ENCODE measurements at places on chromosomes 5 and 9.

DNA sequence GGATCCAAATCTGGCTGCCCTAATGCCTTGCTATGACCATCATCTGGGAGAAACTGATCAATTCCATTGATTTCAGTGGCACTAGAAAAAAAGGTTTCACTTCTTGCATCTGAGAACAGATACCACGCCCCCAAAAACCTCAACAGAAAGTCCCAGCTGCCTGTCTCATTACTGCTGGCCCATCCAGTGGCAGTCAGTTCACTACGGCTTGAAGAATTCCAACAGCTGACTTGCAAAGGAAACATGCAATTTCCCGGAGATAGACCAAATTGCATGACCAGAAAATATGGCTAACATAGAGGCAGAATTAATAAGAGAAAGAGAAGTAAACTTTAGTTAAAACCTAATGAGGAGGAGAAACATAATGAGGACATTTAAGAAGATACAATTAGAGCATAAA lies 48.6 kb downstream of the UGCG start:
- DNase-seq: no peak

DNA sequence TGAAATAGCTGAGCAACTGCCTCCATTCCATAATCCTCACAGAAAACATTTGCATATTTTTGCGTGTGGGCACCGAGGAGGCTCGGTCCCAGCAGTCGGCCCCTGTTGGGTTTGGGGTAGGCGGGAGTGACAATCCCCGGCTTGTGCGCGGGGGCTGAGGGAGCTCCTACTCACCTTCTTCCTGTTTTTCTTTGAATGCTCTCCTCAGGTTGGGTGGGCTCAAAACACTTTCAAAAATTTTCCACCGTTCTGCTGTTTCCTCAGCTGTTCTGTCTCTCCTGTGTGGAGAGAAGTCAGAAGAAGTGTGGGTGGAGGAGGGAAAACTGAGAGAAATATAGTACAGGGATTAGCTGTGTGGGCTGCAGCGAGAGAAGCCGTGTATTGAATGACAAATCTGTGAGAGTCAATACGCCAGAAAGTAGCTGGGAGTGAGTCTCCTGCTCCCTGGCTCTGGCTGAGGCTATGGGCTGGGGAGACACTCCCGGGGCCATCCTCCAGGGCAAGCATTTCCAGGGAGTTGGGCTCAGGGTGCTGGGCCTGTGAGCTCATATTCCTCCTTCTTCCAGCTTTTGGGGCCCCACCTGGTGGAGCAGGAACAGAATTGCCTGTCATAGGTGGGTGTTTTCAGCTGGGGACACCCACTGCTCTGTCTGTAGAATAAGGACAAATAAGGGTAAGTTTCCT lies 84.7 kb downstream of the CMYA5 start:
- DNase-seq: no peak

- DNase-seq: no peak
Observed at GRCh38 chr9:72997387-72997995, 44.6 kb upstream of the ALDH1A1 start.

DNA sequence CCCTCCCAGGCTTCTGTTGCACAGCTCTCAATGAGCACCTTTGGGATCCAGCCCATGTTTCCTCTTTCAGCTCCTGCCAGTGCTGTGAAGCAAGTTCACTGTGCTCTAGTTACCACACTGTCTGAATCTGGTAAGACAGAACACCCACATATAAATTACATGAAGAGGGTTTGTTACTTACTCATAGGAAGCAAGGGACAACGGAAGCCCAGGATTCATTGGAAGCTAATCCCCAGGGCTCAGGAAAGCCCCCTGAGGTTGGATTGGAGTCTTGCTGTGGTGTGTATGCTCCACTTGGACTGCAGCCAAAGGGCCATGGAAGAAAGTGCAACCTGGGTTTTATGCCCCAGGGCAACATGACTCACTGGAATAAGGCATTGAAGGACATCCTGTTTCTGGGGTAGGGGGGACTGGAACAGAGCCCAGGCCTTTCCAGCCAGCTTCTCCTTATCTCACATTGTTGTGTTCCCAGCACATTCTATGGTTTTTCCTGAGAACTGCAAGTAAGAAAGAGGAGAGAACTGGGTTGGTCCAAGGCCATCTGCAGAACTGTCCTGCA lies 15.6 kb upstream of the CLK4 start:
- no peak for DNase-seq

- no peak for DNase-seq
Observed at GRCh38 chr5:96175090-96175489, 213.4 kb upstream of the ELL2 start.

DNA sequence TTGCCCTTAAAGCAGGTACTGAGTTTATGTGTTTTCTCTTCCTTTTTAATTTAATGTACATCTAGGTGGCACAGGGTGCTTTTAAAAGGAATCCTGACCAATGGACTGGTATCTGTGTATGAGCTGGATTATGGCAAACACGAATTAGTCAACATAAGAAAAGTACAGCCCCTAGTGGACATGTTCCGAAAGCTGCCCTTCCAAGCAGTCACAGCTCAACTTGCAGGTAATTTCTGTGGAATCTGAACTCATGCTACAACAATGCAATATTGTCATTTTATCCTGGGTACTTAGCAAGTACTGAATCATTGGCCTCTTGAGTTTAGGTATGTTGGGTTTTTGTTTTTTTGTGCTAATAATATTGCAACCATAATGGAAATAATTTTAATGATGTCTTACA lies 14.4 kb upstream of the TMOD1 start:
- DNase-seq: no peak

GRCh38 chr9:135190789-135191577 lies 103.5 kb downstream of the OLFM1 start:
- DNase-seq: no peak

- no peak for DNase-seq
Observed at GRCh38 chr5:155082401-155082800, 68.8 kb downstream of the KIF4B start.

DNA sequence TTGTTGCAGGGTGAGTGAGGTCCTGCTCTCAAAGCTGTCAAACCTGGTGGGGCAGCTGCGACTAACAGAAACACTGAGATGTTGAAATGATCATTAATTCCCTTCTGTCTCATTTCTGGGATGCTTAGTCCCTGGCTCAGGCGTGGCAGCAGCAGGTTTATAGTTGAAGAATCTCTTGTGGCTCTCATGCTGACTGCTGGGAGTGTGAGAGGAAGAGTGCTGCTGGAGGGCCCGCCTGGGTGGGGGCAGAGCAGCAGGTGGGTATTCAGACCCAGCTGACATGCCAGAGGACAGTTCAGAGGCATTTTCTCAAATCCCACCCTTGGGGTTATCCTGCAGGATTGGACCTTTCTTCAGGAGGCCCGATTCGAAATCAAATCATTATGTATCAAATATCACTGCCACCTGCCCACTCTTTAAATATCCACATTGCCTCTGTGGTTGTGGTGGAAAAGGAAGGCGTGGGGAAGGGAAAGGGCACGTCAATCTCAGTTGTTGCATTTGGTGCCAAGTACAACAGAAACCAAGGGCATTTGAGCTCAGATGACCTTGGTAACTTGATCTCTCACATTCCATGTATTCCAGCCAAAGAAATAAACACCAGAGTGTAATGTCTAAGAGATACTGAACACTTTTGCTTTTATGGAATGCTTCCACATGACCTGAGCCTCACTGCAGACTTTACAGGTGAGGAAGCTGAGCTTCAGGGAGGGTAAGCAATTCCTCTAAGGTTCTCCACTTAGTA lies 224.3 kb downstream of the AOPEP start:
- no peak for DNase-seq

GRCh38 chr5:154172785-154173184 lies 17.7 kb upstream of the GALNT10 start:
- no peak for DNase-seq

DNA sequence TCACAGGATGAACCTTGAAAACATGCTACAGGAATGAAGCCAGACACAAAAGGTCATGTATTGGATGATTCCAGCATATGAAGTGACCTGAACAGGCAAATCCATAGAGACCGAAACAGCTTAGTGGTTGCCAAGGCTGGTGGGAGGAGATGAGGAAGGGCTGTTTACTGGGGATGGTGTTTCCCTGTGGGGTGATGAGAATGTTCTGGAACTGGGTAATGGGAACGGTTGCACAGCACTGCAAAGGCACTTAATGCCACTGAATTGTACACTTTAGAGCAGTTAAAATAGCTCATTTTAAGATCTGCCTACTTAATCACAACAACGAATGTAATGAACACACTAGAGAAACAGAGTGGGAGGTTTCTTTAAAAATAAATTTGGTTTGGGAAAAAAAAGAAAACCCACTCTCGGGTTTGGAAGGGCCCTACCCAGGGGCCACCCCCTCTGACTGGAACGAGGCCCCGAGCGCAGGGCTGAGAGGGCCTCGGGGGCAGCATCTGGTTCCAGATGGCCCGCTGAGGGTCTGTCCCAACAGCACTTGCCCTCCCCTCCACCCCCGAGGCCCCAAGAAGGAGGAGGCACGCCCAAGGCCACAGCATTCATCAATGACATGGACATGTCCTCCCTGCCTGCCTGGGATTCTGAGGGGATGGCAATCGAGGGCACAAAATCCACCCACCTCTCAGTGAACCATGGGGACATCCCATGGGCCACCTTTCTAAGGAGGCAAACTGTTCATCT lies 31.7 kb downstream of the SARDH start:
- no peak for DNase-seq

GRCh38 chr5:59587489-59588337 lies 305.8 kb downstream of the PDE4D start:
- no peak for DNase-seq

DNA sequence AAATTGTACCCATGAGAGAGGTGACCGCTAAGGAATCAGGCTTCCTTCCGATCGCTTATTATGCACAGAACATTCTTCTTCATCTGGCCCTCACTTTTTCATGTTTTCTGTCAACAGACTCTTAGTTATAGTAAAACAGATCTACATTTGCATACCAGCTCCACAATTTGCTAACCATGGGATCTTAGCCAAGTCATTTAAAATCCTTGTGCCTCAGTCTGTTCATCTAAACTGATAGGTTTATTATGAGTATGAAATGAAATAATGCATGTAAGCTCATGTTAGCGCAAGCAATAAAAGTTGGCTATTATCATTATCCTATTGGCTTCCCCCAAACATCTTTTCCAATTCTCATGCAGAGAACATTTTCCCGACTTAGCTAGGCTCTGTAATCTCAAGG lies 42.3 kb downstream of the FGF1 start:
- no peak for DNase-seq

DNA sequence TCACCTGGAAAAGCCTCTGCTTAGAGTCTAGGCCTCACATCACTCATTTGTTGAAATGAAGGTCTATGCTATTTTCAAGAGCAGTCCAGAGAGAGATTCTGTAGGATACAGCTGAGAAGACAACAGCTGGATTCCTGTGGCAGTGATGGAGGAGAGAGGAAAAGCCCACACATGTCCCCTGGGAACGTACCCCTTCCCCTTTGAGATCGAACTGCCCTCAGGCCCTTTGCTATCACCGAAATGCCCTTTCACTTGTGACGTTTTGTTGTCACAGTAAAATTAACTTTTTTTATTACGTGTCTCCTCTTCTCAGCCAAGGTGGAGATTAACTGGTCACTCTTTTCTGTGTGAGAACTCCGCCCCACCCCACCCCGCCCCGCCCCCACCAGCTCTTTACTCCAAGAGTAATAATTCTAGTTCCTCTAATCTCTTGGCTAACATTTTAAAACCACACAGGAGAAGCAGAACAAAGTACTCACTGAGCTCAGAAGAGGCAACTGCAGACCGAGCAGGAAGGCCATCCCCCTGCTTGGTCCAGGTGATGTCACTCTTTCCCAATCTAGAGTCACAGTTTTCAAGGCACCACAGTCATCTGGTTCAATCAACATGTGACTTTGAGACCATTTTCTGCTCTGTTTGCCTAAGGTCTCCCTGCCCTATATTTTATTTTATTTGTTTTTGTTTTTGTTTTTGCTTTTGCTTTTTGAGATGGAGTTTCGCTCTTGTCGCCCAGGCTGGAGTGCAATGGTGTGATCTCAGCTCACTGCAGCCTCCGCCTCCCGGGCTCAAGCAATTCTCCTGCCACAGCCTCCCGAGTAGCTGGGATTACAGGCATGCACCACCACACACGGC lies 105.6 kb downstream of the SUSD1 start:
- no peak for DNase-seq

DNA sequence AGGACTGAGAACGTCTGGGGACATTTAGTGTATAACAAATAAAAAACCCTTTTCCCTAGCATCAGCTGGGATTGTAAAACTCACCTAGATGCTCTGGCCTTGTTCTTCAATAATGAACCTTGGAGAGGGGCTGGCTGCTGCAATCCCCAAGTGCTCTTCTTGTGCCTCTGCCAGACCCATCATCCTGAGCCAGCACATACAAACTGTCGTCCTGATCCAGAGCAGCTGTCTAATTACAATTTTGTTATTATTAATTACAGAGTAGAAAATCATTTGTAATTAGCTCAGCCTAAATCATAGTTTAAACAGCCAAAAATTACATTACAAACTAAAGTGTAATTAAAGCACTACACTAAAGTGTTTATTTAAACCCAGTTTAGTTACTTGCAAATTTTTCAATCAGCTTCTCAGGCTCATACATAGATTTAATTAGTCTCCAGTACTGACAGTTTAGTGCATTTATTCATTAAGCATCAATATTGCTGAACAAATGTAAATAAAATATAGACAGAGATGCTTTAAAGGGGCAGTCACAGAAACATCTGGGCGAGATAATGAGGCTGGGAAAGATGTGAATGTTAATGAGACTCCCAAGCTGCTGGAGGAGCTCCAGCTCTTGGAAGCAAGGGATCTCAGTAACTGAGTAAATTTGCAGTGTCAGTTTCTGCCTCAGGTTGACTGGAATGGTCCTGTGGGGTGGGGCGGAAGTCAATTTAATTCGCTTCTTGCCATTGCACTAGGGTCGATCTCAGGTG lies 632.3 kb upstream of the TLE4 start:
- DNase-seq: no peak

- no peak for DNase-seq
Observed at GRCh38 chr9:21324047-21324446, 11.2 kb downstream of the KLHL9 start.

GRCh38 chr5:32990593-32991420 lies 279.7 kb downstream of the NPR3 start:
- DNase-seq: no peak

All from stimulated activated CD8-positive, alpha-beta memory T cell treated with anti-CD3 and anti-CD28 coated beads, Interleukin-2, amount 100 ng/mL, for 48 hours (primary cell).